ENCODE measurements at places on chromosomes 2 and 18. TPM values are rescaled to one million over a fixed set of nuclear protein-coding genes. Genes with fewer than 3 reads are reported as not detected.

Gene FHOD3
- under 0.01 TPM for total RNA-seq

Gene MYCN
- total RNA-seq = 9.5 TPM

Gene RESP18
- total RNA-seq = not detected

GRCh38 chr2:156189143-156189542, 143.4 kb downstream of the NR4A2 start:
- DNase-seq = no peak

DNA sequence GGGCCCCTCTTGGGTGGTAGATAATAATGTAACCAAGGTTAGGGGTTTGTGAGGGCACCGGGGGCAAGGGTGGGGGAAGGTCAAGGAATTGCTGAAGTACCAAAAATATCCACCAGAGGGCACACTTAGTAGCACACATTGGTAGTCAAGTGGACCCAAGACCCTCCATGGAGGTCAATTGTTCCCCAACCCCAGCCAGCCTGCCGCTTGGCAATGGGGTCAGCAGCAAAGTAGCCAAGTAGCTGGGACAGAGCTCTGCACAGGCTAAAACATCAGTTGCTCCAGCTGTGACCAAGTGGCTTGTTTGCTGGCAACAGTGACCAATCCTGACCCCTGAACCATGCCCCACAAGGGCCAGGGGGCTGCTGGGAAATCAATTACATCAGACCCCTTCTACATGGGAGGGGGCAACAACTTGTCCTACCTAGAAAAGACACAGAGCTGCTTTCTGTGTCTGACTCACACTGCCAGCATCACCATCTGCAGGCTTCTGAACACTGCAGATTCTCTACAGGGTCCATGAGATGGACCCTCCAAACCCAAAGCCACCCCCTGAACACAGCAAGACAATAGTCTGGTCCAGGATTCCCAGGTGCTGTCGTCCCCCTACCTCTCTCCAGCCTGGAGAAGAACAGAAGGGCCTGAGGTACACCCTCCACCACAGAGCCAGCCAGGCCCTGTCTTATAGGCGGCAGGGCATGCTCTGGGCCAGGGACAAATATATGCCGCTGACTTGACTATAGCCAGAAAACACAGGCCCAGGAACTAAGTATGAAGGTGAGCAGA, 76.0 kb downstream of the EMX1 start:
- peak; percentile 57 for DNase-seq

DNA sequence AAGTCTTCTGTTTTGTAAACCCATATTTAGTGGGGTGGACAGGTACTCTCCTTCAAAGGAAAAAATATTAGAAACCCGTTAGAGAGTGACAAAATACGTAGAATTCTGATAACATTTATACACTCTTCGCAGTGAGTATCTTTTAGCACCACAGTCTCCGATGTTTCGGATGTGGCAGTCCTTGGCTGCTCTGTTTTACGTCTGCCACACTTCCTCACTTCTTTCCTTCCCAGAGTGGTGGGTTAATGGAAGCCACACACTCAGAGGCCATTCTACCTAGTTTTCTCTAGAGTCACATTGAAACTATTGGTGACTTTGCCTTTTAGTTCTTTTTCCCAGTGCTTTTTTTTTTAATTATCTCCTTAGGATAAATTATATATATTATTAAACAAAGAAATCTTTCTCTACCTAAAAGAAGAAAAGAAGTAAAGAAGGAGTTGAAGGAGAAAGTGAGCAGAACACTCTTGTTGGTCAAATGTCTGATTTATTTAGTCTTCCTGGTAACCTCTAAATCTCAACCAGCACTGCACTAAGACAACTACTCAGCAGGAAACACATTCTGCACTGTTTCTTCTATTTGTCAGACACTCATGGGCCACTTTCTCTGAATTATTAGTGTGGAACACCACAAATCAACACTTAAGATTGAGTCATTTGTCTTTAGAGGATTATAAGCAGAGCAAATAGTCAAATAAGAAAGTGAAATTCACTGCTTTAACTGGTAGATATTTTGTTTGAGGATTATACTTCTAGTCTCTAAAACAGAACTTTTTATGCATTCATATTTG, 451.3 kb upstream of the TMEFF2 start:
- DNase-seq = no peak

DNA sequence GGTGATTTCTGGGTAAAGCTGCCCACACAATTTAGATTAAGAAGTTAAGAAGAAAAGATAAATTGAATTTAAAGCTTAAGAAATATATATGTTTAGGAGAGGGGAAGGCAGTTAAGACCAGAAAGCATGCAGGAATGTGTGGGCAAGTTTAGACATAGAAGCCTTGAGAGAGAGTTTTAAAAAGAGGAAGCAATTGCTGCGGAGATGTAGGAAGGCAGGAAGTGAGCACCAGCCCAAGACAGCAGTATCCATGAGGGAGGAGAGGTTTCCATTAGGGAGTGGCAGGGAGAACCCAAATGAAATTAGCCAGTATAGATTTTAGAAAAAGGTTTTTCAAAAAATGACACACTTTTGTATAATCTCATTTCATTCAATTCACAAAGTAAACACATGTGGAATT, 24.3 kb downstream of the DSC2 start:
- no peak for DNase-seq

- DNase-seq = no peak
Measured at GRCh38 chr2:19554520-19554919, 196.1 kb upstream of the OSR1 start.

DNA sequence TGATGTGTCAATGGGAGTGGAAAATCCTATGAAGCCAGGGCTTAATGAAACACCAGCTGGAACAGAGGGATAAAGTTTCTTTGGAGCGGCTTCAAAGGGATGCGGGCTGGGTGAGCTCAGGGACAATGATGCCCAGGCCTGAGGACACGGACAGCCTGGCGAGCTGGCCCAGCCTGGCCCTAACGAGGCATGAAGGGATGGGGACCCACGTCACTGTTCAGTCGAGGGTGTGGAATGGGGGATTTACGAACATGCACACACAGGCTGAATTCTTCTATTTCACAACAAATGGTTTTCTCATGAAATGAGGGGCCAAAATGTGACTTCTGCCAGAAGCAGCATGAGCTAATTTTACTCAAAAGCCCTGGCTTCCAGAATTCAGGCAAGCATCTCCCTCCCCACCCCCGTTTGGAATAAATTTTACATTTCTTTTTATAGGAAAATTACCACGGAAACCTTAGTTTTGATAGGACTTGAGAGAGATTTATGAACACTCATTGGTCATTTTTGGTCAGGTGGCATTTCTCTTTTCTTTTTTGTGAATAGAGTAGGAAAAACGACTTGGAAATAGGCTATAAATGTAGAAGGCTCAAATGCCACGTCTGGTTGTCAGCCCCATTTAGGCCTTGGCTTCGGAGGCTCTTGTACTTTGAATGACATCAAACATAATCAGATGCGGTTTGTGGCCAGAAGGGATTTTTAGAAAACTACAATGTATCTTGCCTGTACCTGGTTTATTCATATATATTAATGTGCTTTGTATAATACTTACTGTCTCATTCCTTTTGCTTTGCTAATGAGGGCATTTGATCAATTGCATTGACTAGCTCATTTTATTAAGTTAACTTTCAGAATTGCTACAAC, 893.8 kb upstream of the CELF4 start:
- no peak for DNase-seq

DNA sequence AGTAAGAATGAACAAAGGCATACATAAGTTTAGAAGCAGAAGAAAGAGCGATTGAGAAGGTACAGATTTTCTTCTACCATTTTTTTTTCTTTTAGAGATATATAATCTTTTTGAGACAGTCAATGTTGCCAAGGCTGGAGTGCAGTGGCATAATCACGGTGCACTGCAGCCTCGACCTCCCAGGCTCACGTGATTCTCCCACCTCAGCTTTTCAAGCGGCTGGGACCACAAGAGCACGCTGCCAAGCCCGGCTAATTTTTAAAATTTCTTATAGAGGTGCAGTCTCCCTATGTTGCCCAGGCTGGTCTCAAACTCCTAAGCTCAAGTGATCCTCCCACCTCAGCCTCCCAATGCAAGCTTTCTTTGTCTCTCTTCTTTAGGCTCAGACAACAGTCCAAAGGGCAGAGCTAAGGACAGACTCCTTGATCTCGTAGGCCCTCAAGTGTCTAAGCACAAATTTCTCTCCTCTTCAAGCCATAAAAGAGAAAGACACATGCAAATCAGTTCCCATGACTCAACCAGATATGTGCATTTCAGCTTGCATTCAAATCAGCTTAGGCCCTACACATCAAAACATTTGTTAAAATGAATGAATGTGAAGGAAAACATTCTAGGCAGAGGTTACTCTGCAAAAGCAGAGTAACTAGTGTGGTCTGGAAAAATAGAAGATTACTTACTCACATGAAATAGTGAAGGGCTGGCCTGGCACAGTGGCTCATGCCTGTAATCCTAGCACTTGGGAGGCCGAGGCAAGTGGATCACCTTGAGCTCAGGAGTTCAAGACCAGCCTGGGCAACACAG, 18.0 kb downstream of the ITSN2 start:
- no peak for DNase-seq

GRCh38 chr2:70461414-70461813, 92.2 kb downstream of the TGFA start:
- DNase-seq = no peak

- DNase-seq = peak; percentile 91
Measured at GRCh38 chr2:158953926-158954763, 14.3 kb upstream of the TANC1 start.

DNA sequence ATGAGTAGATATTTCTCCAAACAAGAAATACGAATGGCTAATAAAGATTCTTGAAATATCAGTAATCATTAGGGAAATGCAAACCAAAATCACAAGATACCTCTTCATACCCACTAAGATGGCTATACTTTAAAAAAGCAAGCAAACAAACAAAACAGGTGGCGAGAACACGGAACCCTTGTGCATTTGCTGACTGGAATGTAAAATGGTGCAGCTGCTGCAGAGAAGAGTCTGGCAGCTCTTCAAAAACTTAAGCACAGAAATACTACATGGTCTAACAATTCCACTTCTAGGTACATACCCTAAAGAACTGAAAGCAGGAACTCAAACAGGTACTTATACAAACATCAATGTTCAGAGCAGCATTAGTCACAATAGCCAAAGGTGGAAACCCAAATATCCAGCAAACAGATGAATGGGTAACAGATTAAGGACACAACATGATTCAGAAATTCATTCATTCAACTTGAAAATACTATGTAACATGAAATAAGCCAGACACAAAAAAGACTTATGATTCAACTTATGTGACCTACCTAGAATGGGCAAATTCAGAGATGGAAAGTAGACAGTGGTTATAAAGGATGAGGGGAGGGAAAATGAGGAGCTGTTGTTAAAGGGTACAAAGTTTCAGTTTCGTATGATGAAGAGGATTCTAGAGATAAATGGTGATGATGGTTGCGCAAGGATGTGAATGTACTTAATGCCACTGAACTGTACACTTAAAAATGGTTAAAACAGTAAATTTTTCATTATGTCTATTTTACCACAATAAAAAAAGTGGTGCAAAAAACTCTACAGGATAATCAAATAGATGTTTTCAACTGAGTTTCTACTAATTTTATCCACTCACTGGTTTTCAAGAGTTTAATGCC, 26.9 kb upstream of the GPR75 start:
- no peak for DNase-seq

- DNase-seq = no peak
Measured at GRCh38 chr2:45307147-45307546, 297.9 kb upstream of the SIX2 start.

DNA sequence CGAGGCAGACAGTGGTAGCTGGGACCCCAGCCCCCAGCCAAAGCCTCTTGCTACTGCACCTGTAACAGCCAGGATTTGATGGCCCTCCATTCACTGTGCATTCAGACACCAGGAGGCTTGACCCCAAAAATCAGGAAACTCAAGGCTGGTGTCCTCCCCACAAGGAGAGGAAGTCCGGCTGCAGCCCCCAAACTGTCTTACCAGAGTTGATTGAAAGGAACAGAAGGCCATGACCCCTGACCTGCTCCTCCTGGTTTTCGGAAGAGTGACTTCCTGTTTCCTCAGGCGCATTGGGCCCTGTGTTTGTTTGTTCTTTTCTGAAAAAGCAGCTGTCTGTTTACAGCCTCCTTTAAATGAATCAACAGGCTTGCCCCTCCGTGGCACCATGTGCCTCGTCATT, 111.6 kb downstream of the RNF144A start:
- no peak for DNase-seq

DNA sequence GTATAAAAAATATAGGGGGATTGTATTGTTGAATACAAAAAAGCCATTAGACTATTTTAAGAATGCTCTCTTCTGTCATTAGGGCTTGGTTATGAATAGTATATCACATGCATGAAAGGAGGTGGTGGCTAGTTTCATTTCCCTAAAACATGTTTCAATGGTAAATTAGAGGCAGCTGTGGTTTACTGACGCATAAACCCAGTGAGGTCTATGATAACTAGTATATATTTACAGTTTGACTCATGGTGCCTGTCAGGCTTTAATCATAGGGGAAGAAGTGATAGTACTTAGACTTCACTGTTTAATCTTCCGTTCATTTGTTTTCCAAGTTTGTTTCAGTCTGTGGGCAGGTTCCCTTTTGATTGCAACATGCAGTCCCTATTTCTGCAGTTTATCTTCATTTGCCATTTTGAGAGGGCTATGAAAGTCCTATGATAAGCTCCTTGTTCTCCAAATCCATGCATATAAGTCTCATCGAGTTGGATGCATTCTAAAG, 55.1 kb upstream of the MAP4K3 start:
- no peak for DNase-seq

DNA sequence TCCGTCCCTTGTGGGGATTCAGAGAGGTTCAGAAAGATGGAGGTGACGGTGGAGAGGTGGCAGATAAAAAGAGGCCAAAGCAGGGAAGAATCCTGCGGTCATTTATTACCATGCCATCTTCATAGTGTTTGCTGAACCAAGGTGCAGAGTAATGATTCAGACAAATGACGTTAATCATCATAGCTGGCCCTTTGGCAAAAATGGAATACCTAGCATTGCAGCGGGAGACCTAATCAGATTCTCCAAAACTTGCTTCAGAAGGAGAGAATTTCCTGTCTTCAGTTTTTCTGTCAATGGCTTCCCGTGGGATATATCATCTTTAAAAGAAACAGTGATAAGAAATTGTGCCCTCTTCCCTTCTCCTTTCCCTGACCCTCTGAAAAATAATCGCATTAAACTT, 175.4 kb downstream of the PTGR3 start:
- no peak for DNase-seq

DNA sequence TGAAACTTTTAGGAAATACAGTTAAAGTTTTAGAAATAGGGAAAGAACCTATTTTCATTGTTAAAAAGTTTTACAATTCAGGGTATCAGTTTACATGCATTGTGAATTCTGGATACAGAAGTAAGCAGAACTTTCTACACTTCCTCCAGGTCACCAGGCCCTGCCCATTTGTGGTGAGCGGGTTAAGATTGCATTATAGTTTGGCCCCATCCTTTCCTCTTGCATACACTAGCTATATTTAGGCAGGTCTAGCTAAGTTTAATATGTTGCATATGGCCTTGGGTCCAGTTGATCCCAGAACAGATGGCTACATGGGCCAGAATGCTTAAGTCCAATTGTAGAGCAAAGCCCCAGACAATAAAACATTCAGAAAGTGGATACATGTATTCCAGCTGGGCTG, 4.8 kb downstream of the VWA3B start:
- no peak for DNase-seq
